Endodermal cell (in vitro differentiated cells): ENCODE measurements at places on chromosomes 3 and 15. TPM values are rescaled to one million over a fixed set of nuclear protein-coding genes. Genes with fewer than 3 reads are reported as not detected.

CCNB2 gene
- 76.6 and 77.5 TPM in 2 replicates for total RNA-seq

MELTF gene
- 11.3 and 11.6 TPM in 2 replicates for total RNA-seq

KLHL40 gene
- not detected in 3 replicates for total RNA-seq

IL12A gene
- total RNA-seq, result 0.29 TPM in 1 of 2 replicates, not detected in the other

SLITRK3 gene
- total RNA-seq, result 0.09 TPM in 1 of 2 replicates, not detected in the other

PRRT3 gene
- 4.8 to 12.1 TPM (median 11.3 TPM) in 3 replicates for total RNA-seq

FSIP1 gene
- 0.73 to 0.80 TPM (median 0.77 TPM) in 3 replicates for total RNA-seq

GRM7 gene
- 0.34 and 0.73 TPM in 2 replicates for total RNA-seq

ALS2CL gene
- 6.9 and 8.9 TPM in 2 replicates for total RNA-seq

DNA sequence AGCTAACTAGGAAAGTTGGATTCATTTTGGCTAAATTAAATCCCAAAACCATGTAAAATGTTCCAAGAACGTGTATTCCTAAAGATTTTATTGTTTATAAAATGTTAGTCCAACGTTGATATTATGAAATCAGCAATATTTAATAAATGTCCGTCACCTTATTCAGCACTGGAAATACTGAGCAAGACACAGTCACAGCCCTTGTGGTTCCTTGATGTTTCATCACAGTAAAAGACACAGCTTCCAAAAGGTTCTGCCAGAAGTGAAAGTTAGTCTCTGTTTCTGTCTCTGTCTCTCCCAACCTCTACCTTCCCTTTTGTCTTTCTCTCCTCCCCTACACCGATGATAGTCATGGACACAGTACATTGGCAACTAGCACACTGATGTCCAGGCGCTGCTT, 82.2 kb upstream of the BOC start:
- H3K4me1 ChIP-seq, result no peaks in the 10 kb centered on the region
- DNase-seq, result no peak
- H3K4me3 ChIP-seq, result no peak overlapping the region
- no peaks in the 10 kb centered on the region for H3K36me3 ChIP-seq
- no peak overlapping the region for H3K27ac ChIP-seq
- H3K27me3 ChIP-seq, result no peaks in the 10 kb centered on the region

DNA sequence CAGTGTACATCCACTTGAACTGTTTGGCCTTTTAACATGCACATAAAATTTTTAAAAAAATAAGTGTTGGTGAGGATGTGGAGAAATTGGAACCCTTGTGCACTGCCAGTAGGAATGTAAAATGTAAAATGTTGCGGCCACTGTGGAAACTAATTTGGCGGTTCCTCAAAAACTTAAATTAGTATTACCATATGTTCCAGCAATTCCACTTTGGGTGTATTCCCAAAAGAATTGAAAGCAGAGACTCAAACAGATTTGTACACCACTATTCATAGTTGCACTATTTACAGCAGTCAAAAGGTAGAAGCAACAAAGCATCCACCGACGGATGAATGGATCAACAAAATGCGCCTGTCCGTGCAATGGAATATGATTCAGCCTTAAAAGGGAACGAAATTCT, 55.2 kb upstream of the SEC61A1 start:
- H3K4me3 ChIP-seq, result no peak overlapping the region
- no peaks in the 10 kb centered on the region for H3K4me1 ChIP-seq
- DNase-seq, result no peak
- no peaks in the 10 kb centered on the region for H3K36me3 ChIP-seq

GRCh38 chr3:155876037-155876436, 5.6 kb downstream of the GMPS start:
- no peak for DNase-seq
- H3K4me1 ChIP-seq, result peaks cover 2% of the 10 kb centered on the region
- no peaks in the 10 kb centered on the region for H3K27me3 ChIP-seq
- no peak overlapping the region for H3K4me3 ChIP-seq
- H3K36me3 ChIP-seq, result no peaks in the 10 kb centered on the region
- H3K27ac ChIP-seq, result no peak overlapping the region

- no peak overlapping the region for H3K4me3 ChIP-seq
- peak; percentile 75 for DNase-seq
- no peaks in the 10 kb centered on the region for H3K36me3 ChIP-seq
- H3K27ac ChIP-seq, result peak overlapping the region; percentile 36
- H3K27me3 ChIP-seq, result no peaks in the 10 kb centered on the region
These were observed 150.7 kb downstream of the SST start for GRCh38 chr3:187519428-187519890.

GRCh38 chr3:12148183-12148940, 10.3 kb downstream of the TIMP4 start:
- H3K4me1 ChIP-seq, result no peaks in the 10 kb centered on the region
- H3K36me3 ChIP-seq, result no peaks in the 10 kb centered on the region
- no peak overlapping the region for H3K27ac ChIP-seq
- no peak overlapping the region for H3K4me3 ChIP-seq
- H3K27me3 ChIP-seq, result no peaks in the 10 kb centered on the region

GRCh38 chr3:13716540-13717221, 163.2 kb downstream of the WNT7A start:
- H3K27ac ChIP-seq, result no peak overlapping the region
- no peaks in the 10 kb centered on the region for H3K4me1 ChIP-seq
- H3K36me3 ChIP-seq, result no peaks in the 10 kb centered on the region
- DNase-seq, result peak; percentile 26
- no peak overlapping the region for H3K4me3 ChIP-seq

- no peaks in the 10 kb centered on the region for H3K4me1 ChIP-seq
- H3K27me3 ChIP-seq, result no peaks in the 10 kb centered on the region
- peaks cover 6% of the 10 kb centered on the region for H3K36me3 ChIP-seq
- no peak overlapping the region for H3K4me3 ChIP-seq
- no peak overlapping the region for H3K27ac ChIP-seq
These were observed 63.4 kb downstream of the ARHGEF26 start for GRCh38 chr3:154184582-154184981.

- DNase-seq, result no peak
- H3K27ac ChIP-seq, result no peak overlapping the region
- H3K4me3 ChIP-seq, result no peak overlapping the region
- H3K36me3 ChIP-seq, result peaks cover 19% of the 10 kb centered on the region
- no peaks in the 10 kb centered on the region for H3K27me3 ChIP-seq
- no peaks in the 10 kb centered on the region for H3K4me1 ChIP-seq
These were observed 29.3 kb downstream of the RFT1 start for GRCh38 chr3:53100818-53101466.

DNA sequence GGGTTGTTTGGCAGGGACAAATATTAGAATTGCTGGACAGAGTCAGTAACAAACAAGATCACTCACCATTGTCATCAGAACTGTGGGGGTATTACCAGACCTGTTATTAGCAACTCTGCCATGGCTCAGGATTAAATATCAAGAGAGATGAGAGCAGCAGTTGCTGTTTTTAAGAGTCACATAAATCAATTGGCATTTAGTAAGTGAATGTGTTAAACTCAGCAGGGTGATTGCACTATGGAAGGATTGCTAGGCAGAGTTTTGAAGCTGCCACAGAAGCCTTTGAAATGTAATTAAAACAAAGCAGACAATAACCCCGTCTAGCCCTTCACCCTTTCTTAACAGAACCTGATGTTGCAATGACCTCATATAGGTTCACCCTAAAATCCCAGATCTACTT, 238.8 kb downstream of the GAP43 start:
- H3K36me3 ChIP-seq, result no peaks in the 10 kb centered on the region
- H3K4me3 ChIP-seq, result no peak overlapping the region
- H3K4me1 ChIP-seq, result no peaks in the 10 kb centered on the region
- no peaks in the 10 kb centered on the region for H3K27me3 ChIP-seq
- H3K27ac ChIP-seq, result no peak overlapping the region

DNA sequence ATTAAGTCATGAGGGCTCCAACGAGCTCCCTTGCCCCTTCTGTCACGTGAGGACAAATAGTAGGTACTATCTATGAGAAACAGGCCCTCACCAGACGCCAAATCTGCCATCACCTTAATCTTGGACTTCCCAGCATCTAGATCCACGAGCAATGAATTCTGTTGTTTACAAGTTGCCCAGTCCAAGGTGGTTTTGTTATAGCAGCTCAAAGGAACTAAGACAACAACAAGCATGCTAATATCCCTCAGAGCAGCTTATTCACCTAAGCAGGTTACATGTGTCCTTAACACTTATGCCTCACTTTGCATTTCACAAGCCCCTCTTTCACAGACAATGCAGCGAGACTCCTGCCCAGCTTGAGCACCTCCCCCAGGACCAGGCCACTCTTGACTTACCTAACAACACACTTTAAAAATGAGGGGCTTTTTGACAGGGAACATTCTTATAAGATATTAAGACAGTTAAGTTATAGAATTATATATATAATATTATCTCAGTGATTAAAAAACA, 219.5 kb downstream of the PLCH1 start:
- H3K27me3 ChIP-seq, result no peaks in the 10 kb centered on the region
- no peaks in the 10 kb centered on the region for H3K4me1 ChIP-seq
- DNase-seq, result peak; percentile 35
- no peak overlapping the region for H3K27ac ChIP-seq
- no peak overlapping the region for H3K4me3 ChIP-seq

- no peak overlapping the region for H3K27ac ChIP-seq
- no peak for DNase-seq
- no peaks in the 10 kb centered on the region for H3K27me3 ChIP-seq
- no peaks in the 10 kb centered on the region for H3K36me3 ChIP-seq
- H3K4me3 ChIP-seq, result no peak overlapping the region
These were observed 518.7 kb downstream of the MCTP2 start for GRCh38 chr15:94749811-94750617.

- no peaks in the 10 kb centered on the region for H3K27me3 ChIP-seq
- H3K4me1 ChIP-seq, result peaks cover 19% of the 10 kb centered on the region
- H3K27ac ChIP-seq, result peak overlapping the region; percentile 72
- no peaks in the 10 kb centered on the region for H3K36me3 ChIP-seq
These were observed 10.9 kb downstream of the SEMA7A start for GRCh38 chr15:74422652-74423430.

DNA sequence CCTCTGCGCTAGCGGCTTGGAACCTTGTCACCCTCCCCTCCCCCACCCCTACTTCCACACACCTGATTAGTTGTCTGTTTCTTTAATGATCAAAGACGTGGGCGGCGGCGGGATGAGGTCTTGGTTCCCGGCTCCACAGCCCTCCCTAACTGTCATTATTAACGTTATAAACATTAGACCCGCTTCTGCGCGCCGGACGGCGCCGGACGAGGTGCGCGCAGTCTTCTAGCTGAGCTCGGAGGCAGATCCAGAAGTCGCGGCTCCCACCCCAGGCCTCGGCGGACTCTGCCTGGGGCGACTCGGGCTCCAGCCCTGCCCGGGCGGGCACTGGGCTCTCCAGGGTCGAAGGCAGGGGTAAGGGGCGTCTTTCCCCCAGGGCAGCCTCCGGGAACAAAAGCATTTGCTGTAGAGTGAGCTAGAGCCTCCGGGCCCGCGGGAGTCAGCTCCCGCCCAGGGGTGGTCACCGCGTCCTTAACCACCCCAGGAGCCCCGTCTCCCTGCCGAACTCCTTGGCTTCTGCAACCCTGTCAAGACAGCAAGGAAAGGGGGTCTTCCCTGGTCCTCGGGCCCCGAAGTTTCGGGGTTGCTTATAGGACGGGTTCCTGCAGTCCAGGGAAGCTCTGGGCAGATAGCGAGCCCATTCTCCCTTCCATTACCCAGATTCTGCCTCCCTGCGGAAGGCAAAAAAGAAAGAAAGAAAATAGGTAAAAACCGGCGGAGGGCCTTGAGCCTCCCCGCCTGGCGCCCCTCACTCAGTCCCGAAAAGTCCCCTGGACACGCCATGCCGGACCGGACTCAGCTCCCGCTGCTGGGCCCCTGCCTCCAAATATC, 2.2 kb upstream of the ISLR2 start:
- peak; percentile 76 for DNase-seq
- H3K27ac ChIP-seq, result no peak overlapping the region
- no peaks in the 10 kb centered on the region for H3K36me3 ChIP-seq
- H3K27me3 ChIP-seq, result peaks cover 72% of the 10 kb centered on the region
- peaks cover 7% of the 10 kb centered on the region for H3K4me1 ChIP-seq
- H3K4me3 ChIP-seq, result peak overlapping the region; percentile 72

DNA sequence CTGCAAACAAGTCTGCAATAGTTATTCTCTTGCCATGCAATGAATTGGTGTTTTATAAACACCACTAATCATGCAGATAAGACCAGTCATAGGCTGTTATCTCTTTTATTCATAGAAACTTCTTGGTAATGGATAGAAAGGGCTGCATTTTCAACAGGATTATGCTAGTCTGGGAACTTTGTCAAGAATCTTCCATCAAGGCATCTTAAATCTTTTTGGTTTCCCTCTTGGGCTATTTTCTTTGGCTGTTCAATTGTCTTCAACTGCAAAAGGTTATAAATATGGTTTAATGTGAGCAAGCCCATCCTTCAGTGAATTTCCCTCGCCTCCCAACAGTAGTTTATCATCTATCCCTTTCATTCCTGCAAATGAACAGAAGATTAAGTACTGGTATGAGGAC, 59.0 kb upstream of the MINAR1 start:
- H3K27ac ChIP-seq, result no peak overlapping the region
- no peaks in the 10 kb centered on the region for H3K27me3 ChIP-seq
- H3K4me3 ChIP-seq, result peak overlapping the region; percentile 63
- H3K36me3 ChIP-seq, result no peaks in the 10 kb centered on the region
- no peak for DNase-seq
- peaks cover 28% of the 10 kb centered on the region for H3K4me1 ChIP-seq

GRCh38 chr3:38039899-38040261, 872 bp downstream of the DLEC1 start:
- peaks cover 35% of the 10 kb centered on the region for H3K27me3 ChIP-seq
- no peaks in the 10 kb centered on the region for H3K36me3 ChIP-seq
- no peak overlapping the region for H3K27ac ChIP-seq
- no peaks in the 10 kb centered on the region for H3K4me1 ChIP-seq
- peak; percentile 78 for DNase-seq

DNA sequence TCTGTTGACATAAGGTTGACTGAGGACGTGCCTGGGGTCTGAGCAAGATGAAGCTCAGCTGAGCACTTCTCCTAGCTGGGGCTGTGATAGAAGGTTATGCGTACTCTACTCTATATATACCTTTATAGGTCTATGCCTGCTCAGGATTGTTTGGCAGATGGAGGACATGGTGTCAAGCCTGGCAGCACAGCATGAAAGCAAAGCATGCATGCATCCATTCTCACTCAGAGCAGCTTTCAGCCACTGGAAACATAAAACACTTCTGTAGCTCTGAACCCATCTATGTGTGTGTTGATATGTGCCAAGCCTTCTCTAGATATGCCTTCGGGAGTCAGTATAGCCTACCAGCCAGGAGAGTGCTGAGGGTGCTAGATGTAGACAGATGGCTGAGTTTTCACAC, 142.3 kb upstream of the NUDT16 start:
- H3K36me3 ChIP-seq, result no peaks in the 10 kb centered on the region
- H3K27ac ChIP-seq, result no peak overlapping the region
- no peak for DNase-seq
- no peaks in the 10 kb centered on the region for H3K4me1 ChIP-seq
- no peak overlapping the region for H3K4me3 ChIP-seq
- no peaks in the 10 kb centered on the region for H3K27me3 ChIP-seq

- H3K27me3 ChIP-seq, result no peaks in the 10 kb centered on the region
- no peaks in the 10 kb centered on the region for H3K36me3 ChIP-seq
- DNase-seq, result peak; percentile 34
- no peak overlapping the region for H3K27ac ChIP-seq
- peaks cover 10% of the 10 kb centered on the region for H3K4me1 ChIP-seq
- no peak overlapping the region for H3K4me3 ChIP-seq
These were observed 638.0 kb downstream of the OTOL1 start for GRCh38 chr3:162134571-162134970.
